ENCODE measurements at places on chromosomes 16 and 17.

DNA sequence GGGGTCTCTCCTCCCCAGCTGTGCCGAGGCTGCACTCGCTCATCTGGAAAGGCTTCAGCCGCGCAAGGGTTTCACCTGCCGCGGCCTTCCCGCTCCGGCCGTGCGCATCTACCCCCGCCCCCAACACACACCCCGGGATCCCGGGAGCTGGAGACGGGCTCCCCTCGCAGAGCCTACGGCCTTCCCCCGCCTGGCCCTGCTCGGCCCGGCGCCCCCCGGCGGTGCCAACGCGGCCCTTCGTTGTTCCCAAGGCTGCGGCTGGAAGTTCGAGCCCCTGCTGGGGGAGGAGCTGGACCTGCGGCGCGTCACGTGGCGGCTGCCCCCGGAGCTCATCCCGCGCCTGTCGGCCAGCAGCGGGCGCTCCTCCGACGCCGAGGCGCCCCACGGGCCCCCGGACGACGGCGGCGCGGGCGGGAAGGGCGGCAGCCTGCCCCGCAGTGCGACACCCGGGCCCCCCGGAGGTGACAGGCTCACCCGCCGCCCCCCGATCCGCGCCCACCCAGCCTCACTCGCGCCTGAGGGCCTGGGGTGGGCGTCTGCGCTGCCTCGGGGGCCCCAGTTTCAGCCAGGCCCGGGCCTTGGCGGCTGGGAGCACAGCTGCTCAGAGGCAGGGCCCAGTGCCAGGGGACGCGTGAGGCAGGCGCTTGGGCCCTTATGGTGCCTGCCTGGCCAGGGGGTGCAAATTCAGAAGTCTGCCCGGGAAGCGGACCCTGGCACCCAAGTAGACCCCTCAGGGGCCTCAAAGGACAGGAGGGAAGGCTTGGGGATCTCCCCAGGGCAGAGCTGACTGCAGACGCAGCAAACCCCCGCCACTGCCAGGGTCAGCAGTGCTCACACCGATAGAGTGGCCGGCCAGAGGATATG is 11.2 kb downstream of the GALK1 start:
- DNase-seq = no peak

- DNase-seq = no peak
These were observed 26.9 kb downstream of the ADCY9 start for GRCh38 chr16:4089251-4089810.

DNA sequence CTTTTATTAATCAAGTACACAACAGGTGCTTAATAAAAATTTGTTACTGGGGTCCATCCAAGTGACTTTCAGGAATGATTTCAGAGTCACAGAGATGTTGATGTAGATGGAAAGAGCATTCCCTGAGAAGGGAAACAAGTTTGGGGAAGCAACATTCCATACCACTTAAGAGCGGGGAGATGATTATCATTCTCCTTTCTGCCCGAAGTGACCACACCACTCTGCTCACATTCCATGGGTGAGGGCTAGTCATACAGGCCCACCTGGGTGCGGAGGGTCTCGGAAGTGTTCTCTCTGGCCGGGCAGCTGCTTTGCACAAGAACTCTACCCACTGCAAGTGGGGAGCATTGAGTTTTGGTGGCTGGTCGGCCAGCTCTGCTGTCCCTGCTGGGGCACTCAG is 231.4 kb downstream of the SNX29 start:
- no peak for DNase-seq

DNA sequence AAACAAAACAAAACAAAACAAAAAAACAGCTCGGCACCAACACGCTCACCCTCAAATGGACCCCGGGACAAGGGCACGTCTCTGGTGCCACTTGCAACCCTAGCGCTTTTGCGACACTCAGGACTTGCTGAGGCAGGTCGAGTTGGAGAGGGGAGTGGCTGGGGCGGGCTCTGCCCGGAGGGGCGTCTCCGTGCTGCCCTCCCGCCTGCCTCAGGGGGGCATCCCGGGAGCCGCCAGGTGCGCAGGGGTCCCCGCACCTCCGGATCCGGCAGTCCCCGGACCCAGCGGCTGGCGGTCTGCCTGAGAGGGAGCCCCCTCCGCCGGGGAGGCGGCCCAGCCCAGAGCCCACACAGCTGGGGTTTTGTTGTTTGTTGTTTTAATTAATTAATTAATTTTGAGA is at the start of gene SLC52A1:
TSS of gene SLC52A1 (minus strand) at position 112 of the 400 bp plus-strand sequence. CDS start 820 bp downstream, outside the sequence.
- no peak for DNase-seq

- DNase-seq = peak; percentile 44
These were observed 56.4 kb downstream of the SLC6A2 start for GRCh38 chr16:55711959-55712876.

DNA sequence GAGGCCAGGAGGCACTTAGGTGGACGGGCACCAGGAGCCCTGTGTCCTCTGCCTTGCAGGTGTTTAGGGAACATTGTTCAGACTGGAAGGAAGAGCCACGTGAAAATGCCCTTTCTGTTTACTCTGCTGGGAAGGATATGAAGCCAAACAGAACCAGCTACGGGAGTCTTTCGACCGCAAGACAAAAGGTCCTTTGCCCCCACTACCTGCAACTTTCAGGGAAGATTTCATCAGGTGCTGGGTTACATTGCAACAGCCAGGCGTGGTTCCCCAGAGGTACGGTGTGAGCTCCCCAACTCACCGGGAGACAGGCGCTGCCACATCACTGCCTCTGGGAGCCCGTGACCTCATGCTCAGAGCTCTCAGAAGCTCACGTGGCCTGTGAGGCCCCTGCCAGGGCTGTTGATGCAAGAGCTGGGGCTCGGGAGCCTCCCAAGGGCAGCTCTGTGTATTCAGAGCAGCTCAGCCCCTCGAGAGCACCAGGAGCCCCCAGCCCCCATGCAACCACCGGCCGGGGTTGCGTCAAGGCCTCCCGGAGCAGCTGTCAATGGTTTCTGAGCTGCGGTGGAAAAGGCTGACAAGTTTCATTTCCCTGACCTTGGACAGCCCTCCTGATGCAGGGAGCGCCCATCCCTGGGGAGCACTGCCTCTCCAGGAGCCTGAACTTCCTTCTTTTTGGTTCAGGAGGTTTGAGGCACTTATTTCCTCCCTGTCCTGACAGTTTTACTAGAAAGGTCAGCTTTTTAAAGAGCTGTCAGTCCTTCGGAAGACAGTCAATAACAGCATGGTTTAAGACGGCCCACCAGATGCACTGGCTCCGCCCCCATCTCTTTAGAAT is 42.1 kb downstream of the TBC1D16 start:
- no peak for DNase-seq

DNA sequence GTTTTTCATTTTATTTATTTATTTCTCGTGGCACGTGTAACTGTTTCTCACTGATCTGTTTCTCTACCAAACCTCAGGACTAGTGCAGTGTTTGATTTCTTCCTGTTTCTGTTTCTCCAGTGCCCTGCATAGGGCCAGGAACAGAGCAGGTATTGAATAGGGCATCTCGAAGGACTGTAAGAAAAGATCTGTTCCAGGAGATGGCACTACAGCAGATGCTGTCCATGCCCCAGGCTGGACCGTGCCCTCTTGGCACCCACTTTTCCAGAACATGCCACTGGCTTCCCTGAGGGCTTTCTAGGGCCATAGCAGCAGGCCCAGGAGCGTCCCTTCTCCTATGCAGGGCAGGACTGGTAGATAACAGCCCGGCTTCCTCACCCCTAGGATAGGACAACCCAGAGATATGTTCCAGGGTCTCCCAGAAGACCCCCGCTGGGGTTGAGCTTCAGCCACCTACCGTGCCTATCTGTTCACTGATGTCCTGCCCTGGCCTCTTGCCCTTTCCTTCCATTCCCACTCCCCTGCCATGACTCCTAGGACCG is 4.4 kb downstream of the SNX20 start:
- no peak for DNase-seq

DNA sequence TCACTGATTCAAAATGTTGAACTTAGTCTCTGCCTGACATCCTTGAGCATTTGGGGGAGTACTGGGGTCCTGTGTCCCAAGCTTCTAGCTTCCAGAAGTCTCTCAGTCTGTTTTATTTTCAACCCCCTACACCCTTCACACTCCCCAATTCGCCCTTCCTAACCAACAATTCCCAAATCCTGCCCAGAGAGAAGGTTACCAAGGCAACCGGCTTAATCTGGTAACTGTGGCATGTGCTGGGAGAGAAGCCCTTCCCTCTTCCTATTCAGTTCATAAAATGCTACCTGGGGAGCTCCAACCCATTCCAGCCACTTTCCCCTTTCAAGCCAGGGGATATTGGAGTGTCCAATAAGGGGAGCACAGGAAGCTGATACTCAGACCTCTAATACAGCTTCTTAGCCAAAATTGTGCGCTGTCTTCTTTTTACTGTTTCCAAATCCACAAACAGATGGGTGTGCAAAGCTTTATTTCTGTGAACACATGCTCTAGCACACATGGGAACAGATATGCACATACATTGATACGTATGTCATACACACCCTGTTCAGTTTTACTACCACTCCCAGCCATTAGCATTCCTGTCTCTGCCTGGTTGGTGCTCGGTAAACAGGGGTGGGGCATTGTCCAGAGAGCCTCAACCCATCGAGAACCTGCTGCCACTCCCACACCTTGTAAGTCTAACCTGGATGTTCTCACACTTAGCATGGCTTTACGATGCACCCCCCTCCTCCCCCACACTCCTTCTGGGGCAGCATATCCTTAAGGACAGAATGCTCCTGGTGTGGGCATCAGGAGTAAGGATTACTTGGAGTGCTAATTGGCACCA is 1.1 kb upstream of the RAPGEFL1 start:
- DNase-seq = no peak

DNA sequence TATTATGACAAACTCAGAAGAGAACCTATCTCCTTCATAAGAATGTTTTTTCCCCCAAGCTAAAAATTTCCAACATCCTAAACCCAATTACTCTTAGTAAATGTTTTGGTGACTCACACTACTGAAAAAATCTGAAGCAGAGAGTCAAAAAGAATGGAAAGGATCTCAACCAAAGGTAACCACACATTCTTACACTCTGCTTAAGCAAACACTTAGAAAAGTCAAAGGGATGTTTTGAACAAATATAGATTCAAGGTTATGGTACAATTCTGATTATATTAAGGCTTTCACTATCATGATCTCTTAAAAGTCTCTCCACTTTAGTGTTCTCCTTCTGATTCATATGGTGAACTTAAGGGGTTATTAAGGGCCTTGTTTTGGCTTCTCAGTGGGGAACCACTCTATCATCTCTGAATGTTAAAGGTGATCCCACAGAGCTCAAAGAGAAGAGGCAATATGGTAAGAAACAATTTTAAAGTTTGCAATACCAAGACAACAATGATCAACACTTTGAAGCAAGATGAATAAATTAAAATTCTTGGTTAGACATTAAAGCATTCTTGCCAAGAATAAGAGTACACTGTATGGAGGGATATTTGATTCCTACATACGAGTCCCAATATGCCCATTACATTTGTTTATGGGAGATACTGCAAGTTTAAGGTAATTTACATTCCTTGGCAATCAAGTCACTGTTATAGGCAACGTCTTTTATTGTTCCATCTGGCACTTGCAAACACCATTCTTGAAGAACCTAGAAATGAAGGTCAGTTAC is 69.2 kb downstream of the CDC27 start:
- no peak for DNase-seq

DNA sequence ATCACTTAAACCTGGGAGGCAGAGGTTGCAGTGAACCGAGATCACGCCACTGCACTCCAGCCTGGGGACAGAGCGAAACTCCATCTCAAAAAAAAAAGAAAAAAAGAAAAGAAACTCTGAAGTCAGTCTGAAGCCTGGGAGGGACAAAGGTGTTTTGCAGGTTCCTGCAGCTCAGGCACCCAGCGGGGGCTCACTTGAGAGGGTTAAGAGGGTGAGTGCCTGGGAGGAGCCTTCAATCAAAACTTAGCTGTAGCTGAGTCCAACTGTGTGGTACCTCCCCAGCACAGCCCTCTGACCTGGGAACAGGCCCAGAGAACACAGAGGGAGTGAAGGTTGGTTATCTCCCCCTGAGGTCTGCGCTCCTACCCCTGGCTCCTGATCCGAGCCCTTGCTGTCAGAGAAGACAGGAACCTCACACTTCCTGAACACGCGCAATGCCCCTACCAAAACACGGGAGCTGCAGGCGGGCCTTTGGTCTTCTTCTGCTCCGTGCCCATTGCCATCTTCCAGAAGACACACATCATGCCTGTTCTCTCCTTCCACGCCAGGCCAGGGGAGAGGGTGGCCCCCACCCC is 20.4 kb upstream of the ZC3H18 start:
- no peak for DNase-seq

DNA sequence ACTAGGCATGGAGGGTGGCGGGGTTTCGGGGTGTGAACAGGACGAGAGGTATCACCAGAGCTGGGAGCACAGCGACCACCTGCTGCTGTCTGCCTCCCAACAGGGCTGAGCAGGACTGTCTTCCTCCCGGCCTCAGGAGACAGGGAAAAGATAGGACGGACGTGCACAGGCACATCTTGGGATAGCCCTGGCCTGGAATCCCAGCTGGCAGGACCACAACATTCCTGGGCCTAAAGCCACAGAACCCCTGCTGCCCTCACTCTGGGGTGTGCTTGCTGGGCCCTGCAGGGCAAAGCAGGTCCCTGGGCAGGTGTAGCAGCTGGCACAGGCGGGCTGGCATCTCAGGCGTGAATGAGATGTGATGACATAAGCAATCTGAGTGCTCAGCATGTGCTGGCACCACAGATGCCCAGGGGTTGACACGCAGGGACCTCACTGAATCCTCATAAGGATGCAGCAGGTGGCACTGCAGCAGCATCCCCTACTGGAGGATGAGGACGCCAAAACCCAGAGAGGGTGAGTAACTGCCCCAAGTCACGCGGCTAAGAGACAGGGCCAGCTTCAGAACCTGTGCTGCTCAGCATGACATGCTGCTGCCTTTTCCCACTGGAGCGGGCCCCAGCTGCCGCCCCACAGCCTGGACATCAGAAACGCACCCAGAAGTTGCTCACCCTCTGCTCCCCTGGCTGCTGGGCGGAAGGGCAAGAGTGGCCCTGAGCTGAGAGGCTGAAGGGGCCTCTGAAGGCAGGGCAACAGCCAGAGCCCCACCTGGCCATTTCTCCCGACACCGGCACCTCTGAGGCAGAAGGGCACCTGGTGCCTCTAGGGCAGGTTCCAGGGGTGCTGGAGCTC is 7.1 kb downstream of the CORO7 start:
- DNase-seq = no peak

DNA sequence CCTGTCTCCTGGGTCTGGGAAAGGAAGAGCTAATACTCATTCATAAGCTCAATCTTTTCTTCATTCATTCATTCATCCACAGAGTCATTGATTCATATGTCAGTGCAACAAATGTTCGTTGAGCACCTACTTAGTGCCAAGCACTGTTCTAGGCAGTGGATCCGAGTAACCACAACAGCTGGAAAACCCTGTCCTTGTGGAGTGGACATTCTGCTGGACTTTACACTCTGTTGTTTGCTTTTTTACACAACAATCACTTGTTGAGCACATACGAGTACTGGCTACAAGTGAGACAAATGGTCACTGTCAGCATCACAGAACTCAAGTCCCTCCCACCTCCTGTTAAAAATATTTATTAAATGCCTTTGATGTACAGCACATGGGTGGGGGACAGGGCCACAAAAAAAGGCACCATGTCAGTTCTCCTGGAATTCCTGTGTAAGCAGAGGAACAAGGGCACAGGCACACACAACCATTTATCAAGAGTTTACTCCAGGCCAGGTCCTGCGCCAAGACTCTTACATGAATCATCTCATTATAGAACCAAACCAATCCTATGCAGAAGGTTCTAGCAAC is 46.9 kb downstream of the TEKT5 start:
- DNase-seq = no peak

- no peak for DNase-seq
These were observed 786.1 kb downstream of the KCNJ2 start for GRCh38 chr17:70955441-70955840.

Data from kidney capillary endothelial cell (primary cell).